ENCODE measurements at places on chromosomes 5 and 9.

- DNase-seq = no peak
Measured at GRCh38 chr5:30347858-30348257, 845.6 kb upstream of the CDH6 start.

DNA sequence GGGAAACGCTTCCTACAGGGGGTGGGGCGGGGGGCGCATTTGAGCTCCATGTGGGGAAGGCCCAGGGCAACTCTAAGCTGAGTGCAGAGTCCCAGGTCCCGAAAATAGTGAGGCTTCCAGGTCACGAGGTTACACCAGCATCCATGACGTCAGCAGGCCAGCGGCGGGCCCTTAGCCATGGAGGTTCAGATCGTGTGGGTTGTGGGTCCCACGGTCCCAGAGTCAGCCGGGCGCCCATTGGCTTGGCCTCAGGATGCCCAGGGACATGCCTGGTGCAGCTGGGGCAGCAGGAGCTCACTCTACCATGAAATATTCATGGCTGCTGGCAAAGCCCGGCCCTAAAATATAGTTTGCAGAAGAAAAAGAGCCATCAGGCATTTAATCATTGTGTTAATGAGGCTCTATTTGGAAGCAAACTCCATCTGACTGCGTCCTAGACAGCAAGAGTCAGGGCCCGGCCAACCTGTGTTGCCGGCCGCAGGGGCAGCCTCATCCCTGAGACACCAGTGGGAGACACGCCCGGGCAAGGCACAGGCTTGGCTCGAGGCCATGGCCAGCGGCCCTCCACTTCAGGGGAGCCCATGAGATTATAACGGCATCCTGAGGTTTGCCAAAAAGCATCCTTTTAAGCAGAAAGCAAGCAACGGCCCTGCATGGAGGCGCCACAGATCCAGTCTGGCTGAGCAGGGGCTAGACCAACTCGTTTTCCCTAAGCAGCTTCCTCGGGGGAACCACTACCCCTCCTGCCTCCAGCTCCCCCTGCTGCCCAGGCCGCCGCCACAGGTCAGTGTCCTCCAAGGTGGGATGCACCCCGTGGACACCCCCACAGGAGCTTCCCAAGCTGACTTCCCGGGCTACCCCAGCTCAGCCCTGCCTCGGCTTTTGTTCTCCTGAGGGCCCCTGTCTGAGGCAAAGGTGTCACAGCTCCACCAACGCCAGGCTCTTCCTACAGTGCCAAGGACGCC lies 108.9 kb upstream of the PPP1R26 start:
- no peak for DNase-seq

GRCh38 chr9:70506159-70506558 lies 91.7 kb upstream of the KLF9 start:
- no peak for DNase-seq

DNA sequence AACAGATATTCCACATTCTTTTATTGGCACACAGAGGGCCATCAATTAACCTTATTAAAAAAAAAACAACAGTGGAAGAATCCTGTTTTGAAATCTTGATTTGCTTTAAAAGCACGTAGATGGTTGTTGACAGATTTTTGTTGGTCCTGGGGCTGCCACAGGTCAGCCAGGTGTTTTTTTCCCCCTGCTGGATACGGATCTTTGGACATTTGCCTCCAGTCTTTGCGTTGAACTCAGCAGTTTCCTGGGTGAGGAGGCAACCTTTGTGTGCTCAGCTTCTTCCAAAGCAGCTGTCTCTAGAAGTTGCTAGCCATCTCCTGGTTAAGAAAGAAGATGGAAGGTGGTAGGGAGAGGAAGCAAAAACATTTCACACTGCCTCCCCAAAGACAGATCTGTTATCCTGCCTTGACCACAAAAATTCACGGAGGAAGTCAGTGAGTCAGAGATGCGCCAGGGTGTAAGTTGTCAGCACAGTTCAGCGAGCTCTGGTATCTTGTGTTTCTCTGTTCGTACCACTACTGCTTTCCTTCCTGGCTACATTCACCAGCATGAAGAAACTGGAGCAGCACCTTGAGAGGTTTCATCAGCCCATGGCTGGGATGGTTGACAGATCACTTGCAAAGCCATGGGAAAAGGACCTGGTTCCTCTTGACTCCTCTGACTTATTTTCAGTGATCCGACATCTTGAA lies 207.3 kb downstream of the ARHGAP26 start:
- DNase-seq = no peak

- peak; percentile 61 for DNase-seq
Measured at GRCh38 chr9:126482361-126483044, 131.2 kb upstream of the LMX1B start.

DNA sequence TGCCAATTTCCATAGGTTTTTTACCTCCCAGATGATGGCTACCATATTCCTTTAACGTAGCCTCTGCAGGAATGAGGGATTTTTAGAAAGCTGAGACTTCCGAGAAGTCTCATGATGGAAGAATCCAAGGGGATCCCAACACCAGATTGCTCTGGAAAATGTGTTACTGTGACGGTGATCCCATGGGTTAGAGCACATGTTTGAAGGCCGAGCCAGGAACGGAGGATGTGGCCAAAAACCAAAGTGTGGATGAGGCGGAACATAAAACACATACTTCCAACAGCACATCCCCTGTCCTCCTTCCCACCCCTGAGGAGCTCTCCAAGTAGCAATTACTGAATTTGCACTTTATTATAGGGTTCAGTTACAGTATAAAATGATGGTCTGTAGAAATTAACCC lies 82.6 kb downstream of the GPR21 start:
- no peak for DNase-seq

DNA sequence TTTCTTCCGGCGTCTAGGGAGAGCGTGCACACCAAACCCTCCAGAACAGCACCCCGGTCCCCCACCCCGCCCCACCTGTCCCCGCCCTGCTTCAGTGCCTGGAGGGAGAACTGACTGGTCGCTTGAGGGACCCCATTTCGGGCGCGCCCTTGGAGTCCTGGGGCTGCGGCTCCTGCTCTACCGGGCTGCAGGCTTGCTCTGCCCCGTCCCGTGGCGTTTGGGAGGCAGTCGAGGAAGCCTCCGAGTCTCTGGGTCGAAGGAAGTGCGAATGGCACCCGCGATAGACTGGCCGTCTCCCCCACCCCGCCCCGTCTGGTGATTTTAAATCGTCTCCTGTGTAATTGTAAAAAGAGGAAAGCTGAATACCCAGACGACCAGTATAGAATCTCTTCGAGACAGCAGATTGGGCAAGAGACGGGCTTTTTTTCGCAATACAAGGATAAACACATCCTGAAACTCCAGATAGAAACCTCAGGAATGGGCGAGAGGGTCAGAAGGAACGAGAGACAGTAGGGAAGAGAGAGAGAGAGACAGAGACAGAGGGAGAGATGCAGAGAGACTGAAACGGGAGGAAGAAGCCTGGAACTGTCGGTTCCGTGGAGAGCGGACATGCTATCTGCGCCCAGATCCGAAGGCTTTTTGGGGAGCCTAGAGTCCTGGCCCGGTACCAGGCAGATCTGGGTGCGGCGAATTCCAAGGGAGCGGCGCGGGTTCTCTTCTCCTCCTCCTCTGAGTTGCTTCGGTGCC lies 9.9 kb downstream of the PRDM6 start:
- no peak for DNase-seq

DNA sequence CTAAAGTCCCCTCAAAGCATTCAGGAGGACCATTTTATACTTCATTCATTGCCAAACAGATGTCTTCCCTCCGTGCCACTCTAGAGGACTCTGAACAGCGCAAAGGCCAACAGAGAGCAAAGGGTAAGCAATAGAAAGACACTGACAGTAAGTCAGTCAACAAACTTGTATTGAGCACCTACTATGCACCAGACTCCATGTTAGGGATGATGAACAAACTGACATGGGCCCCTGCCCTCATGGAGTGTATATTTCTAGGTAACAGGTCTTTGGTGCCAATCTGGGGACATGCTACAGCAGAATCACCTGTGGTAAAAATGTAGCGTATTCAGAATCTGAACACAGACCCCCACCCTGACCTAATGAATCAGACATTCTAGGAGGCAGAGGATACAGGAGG lies 3.5 kb upstream of the ACO1 start:
- DNase-seq = no peak
